ENCODE measurements at places on chromosomes 3 and 15.

- DNase-seq: no peak
Measured at GRCh38 chr15:46941241-46941640, 776.1 kb upstream of the SEMA6D start.

GRCh38 chr3:173465112-173465511, 67.6 kb downstream of the NLGN1 start:
- DNase-seq: no peak

DNA sequence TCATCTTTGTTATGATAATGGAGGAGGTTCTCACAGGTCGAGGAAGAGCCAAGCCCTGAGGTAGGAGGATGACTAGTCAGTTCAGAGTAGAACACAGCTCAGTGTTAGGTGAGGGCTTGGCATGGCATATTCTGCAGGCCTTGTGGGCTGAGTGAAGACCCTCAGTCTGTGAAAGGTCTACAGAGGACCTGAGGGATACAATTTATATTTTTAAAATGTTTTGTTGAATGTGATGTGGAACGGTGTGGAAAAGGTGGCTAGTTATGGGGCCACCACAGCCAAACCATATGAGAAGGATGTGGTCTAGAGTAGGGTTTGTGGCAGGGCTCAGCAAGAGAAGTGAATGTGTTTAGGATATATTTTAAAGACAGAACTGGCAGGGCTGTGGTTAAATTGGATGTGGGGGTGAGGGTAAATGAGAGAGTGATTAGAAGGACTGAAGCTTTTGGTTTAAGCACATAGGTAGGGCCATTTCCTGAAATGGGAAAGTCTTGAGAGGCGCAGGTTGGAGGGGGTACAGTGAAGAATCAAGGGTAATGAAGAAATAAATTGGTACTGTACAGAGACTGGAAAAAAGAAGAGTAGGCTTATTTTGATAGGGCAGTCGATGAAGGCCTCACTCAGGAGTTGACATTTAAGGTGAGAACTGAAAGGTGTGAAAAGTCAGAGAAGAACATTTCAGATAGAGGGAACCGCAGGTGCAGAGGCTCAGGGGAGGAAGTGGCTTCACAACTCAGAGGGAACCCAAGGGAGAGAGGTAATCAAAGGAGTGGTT, 60.5 kb downstream of the SPTSSB start:
- peak; percentile 8 for DNase-seq

- no peak for DNase-seq
Measured at GRCh38 chr15:60264088-60264487, 133.7 kb downstream of the ANXA2 start.

DNA sequence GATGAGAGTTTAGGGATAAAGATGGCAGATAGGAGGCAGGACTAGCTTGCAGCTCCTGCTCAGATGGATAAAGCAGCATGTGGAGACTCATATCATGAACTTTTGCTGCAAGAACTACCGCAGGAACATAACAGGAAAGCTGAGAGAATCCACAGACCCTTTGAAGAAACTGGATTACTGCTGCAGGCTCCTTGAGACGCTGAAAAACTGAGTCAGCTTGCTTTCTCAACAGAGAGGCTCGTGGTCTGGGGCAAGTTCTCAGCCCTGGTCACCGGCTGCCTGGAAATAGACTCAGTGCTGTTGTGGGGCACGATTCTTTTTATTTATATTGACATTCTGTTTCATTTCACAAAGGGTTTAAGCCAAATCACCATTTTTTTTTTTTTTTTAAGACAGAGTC, 28.8 kb upstream of the TRIM59 start:
- DNase-seq: no peak

DNA sequence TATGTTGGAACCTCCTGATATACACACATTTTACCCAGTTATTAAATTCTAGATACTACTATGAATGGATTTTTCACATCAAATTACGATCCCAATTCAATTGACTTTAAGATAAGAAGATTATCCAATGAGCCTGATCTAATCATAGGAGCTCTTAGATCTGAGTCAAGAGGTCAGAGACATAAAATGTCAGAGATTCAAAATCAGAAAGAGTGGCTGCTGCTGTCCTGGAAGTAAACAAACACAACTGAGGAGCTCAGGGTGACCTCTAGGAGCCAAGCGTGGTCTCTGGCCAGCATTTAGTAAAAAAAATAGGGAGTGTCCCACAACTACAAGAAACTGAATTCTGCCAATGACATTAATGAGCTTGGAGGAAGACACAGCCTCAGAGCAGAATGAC, 557.1 kb upstream of the CBLB start:
- no peak for DNase-seq

- DNase-seq: no peak
Measured at GRCh38 chr3:142022381-142022780, 127.0 kb downstream of the TFDP2 start.

- no peak for DNase-seq
Measured at GRCh38 chr3:194886836-194887235, 201.2 kb downstream of the FAM43A start.

DNA sequence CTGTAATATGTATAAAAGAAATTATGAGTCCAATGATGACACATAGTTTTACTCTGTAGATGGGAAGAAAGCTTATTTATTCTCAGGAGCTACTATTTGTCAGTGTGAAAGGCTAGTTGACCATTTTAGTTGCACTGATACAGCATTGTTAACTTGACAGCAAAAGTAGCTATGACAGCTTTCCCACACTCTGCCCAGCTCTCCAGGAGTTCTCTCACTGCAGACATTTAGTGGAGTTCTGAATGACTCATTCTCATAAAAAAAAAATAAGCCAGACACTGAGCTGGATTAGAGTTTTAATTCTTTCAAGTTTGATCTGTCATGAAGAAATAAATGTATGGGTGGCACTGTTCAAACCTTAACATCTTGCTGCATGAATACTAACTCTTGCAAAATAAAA, 77.2 kb upstream of the CFAP20DC start:
- DNase-seq: no peak

DNA sequence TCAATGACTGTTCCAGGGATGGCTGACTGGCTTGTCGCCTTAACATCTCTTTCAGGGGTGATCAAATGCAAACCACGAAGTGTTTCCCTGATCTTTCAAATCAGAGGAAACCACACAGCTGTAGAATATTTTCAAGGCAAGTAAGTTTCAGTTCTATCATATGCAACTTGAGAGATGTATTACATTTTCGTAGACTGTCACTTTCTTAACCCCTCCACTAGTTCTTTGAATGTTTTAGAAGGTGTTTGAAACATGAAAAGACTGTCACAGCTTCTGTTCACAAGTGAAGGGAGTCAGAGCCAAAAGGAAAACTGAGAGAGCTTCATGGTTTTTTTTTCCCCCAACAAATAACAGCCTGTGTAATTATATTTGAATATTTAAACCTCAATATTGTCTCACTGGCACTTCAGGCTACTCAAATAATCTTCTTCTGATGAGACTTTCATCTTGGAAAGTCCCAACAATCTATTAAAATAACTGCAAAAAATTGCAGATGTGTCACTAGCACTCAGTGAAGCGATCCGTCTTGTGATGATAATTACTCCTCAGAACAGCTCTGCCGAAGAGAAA, 25.9 kb upstream of the CAPN7 start:
- no peak for DNase-seq

- DNase-seq: no peak
Measured at GRCh38 chr15:90297021-90297420, 31.5 kb downstream of the NGRN start.

- DNase-seq: no peak
Measured at GRCh38 chr15:74830868-74831267, 4.4 kb downstream of the CPLX3 start.

DNA sequence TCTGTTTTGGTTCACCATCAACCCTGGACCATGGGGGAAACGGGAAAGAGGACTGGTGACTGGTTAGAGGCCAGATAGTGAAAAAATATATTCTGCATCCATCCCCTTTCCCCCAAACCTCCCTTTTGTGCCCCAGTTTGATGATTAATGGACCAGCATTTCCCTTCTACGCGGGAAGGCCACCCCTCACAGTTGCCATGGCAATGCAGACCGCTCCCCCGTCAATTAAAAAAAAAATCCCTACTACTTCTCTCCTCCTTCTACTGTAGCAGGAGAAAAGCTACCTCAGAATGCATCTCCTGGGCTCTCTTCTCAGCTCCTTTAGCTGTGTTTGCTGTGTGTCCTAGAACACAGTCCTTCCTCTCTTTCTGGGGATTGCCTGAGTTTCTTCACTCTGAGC, 4.0 kb downstream of the BAHD1 start:
- no peak for DNase-seq

- DNase-seq: no peak
Measured at GRCh38 chr3:194421-194820, 2.1 kb upstream of the CHL1 start.

DNA sequence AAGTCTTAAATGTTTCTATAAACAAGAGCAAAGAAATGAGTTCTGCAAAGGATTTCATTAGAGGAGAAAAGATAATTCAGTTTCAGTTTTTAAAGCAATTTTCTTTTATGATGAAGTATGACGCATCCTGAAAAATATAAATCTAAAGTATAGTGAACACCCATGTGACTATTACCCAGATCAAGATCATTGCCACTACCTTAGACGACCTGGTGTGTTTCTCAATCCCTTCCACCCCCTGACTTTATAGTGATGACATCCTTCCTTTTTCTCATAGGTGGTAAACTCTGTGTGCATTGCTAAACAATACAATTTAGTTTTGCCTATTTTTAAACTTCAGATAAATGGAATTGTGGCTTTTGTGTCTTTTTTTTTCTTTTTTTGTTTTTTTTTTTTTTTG, 8.4 kb downstream of the STT3B start:
- no peak for DNase-seq

DNA sequence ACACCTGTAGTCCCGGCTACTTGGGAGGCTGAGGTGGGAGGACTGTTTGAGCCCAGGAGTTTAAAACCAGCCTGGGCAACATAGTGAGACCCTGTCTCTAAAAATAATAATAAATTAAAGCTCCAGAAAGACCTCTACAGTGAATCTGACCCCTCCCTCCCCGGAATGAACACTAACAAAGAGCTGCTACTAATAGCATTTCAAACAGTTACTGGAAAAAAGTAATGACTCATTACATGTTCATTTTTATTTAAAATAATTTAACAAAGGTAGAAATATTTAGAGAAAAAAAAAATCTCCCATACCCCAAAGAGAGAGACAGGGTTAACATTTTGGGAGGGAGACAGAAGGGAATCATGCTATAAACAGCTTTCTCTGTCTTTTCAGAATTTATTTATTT, 2.2 kb upstream of the UBA3 start:
- no peak for DNase-seq

GRCh38 chr15:55250941-55251340, 38.7 kb downstream of the RAB27A start:
- DNase-seq: no peak

DNA sequence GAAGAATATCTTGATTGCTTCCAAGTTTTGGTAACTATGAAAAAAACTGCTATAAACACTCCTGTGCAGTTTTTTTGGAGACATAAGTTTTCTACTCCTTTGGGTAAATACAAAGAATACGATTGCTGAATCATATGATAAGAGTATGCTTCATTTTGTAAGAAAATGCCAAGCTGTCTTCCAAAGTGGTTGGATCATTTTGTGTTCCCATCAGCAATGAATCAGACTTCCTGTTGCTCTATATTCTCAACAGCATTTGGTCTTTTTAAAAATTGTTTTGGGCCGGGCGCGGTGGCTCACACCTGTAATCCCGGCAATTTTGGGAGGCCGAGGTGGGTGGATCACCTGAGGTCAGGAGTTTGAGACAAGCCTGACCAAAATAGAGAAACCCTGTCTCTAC, 14.5 kb downstream of the BTD start:
- no peak for DNase-seq

GRCh38 chr3:104514776-104515175, 851.9 kb upstream of the ALCAM start:
- DNase-seq: no peak

GRCh38 chr3:127535901-127536829, 54.4 kb downstream of the TPRA1 start:
- DNase-seq: no peak

- DNase-seq: no peak
Measured at GRCh38 chr3:23590424-23591273, 215.1 kb upstream of the UBE2E1 start.

All from activated CD8-positive, alpha-beta memory T cell treated with anti-CD3 and anti-CD28 coated beads for 4 hours (primary cell).